ENCODE measurements at places on chromosomes 12 and 14. TPM values are rescaled to one million over a fixed set of nuclear protein-coding genes. Genes with fewer than 3 reads are reported as not detected.

- no peak overlapping the region for H3K27ac ChIP-seq
- no peaks in the 10 kb centered on the region for H3K36me3 ChIP-seq
- H3K4me3 ChIP-seq, result no peak overlapping the region
Observed at GRCh38 chr14:97840159-97840558, 1043.0 kb downstream of the VRK1 start.

GRCh38 chr14:85058150-85058549 lies 471.8 kb upstream of the FLRT2 start:
- no peak overlapping the region for H3K27ac ChIP-seq
- no peaks in the 10 kb centered on the region for H3K4me1 ChIP-seq
- DNase-seq, result no peak
- no peak overlapping the region for H3K4me3 ChIP-seq

DNA sequence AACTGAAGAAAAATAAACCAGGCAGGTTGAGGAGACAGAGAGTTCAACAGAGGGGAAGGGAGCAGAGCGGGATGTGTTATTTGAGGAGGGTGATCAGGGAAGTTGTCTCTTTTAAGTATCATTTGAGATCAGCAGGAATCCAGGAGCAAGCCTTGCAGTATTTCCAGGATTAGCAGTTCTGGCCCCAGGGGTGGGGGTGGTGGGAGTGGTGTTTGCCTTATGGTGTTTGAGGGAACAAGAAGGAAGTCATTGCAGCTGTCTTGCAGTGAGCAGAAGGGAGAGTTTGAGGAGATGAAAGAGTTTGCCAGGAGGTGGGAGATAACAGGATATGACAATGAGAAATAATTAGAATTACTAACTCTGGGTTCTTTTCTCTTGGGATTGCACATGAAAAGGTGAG lies 418.6 kb downstream of the NELL2 start:
- no peak overlapping the region for H3K27ac ChIP-seq
- H3K36me3 ChIP-seq, result no peaks in the 10 kb centered on the region
- H3K4me3 ChIP-seq, result no peak overlapping the region
- no peaks in the 10 kb centered on the region for H3K27me3 ChIP-seq

- no peaks in the 10 kb centered on the region for H3K27me3 ChIP-seq
- no peak overlapping the region for H3K27ac ChIP-seq
- no peaks in the 10 kb centered on the region for H3K36me3 ChIP-seq
- no peak for DNase-seq
- H3K4me3 ChIP-seq, result no peak overlapping the region
- no peaks in the 10 kb centered on the region for H3K4me1 ChIP-seq
Observed at GRCh38 chr12:90323217-90323616, 614.6 kb upstream of the ATP2B1 start.

KLRC1 gene
- not detected for total RNA-seq
